LHCN-M2 (cell line): ENCODE measurements at places on chromosomes 4 and X. TPM values are rescaled to one million over a fixed set of nuclear protein-coding genes. Genes with fewer than 3 reads are reported as not detected.

GRCh38 chr4:11831739-11832138 is 403.0 kb upstream of the HS3ST1 start:
- DNase-seq, result peak; percentile 19

- no peak for DNase-seq
Observed at GRCh38 chrX:47482065-47482511, 934 bp downstream of the ZNF41 start.

- no peak for DNase-seq
Observed at GRCh38 chr4:158374318-158374717, 147.4 kb upstream of the RXFP1 start.

DNA sequence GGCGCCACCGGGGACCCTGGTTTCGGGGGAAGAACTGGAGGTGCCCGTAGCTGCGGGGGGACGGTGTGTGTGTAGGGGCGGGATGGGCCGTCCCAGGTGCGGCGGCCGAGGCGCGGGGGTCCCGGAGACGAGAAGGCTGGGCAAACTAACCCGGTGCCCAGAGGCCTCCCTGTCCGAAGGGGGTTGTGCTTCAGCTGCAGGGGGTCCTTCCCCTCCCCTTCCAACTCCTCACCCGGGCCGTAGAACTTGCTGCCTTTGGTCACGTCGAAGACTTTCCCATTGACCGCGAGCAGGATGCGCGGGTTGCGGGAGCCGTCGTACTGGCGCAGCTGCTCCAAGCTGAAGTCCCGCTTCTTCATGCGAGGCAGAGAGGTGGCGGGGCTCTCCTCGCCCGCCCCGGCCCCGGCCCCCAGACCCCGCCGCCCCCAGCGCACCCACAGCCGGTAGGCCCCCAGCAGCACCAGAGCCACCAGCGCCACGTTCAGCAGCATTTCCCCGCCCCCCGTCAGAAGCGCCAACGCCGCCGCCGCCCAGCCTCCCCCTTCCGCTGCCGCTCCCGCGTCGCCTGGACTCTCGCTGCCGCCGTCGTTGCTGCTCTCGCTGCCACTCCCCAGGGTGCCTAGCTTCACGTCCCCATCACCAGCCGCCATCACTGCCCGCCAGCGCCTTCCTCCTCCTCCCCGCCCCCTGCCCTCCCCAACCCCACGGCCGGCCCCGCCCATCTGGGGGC is at the start of gene PGRMC2:
Gene PGRMC2, minus strand, starts transcription at position 673 of the 730 bp plus-strand sequence. Its CDS starts 23 bp downstream, at position 650.
- peak; percentile 28 for DNase-seq

- DNase-seq, result no peak
Observed at GRCh38 chr4:22478426-22478825, 37.4 kb downstream of the ADGRA3 start.

DNA sequence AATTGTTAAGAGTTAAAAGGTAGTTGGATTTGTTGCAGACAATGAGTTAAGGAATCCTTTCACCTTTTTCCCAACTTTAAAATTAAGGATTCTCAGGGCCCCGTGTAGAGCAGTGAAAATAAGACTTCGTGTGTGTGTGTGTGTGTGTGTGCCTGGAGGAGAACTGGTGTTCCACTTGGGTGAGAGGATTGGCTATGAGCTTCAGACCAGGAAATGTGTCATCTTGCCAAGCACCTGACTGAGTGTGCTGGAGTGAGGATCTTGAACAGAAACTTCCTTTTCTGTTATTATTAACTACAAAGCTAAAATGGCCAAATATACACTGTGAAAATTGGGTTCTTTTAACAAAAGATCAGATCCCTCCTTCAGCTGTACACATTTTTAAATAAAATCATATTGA is 113.1 kb upstream of the VCX2 start:
- no peak for DNase-seq

DNA sequence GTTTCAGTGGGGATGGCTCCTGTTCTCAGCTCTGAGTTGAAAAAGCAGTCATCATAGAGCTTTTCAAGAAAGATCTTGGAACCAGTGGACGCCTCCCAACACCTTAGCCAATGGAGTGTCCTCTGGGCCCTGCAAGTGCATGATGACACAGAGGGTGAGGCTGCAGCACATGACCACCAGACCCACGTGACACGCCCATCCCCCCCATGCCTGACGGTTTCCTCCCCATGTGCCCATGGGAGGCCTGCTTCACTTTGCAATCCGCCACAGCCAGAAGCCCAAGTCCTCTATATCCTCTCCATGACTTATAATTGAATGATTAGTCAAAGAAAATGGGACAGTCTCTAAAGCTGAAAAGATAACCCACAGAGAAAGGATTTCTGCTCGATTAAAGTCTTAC is 187.0 kb downstream of the AFAP1 start:
- DNase-seq, result no peak

DNA sequence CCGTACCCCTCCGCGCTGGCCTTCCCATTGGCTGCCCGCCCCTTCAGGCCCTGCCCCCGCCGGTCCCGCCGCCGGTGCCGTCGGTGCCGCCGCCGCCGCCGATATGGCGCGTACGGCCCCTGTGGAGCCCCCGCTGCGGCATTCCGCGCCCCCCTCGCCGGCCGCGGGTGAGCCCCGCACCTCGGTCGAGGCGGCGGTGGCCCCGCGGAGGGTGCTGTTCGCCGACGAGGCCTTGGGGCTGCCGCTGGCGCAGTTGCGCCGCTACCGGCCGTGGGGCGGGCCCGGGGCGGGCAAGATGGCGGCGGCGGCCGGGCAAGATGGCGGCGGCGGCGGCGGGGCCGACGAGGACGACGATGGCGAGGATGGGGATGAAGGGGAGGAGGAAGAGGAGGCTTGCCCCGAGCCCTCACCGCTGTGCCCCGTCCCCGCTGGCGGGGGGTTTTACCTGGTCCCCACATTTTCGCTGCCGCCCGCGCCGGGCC is at the start of gene PPP1R3F:
Gene PPP1R3F, plus strand, starts transcription at position 27 of the 482 bp plus-strand sequence. Its CDS starts 77 bp downstream, at position 104.
- DNase-seq, result no peak

DNA sequence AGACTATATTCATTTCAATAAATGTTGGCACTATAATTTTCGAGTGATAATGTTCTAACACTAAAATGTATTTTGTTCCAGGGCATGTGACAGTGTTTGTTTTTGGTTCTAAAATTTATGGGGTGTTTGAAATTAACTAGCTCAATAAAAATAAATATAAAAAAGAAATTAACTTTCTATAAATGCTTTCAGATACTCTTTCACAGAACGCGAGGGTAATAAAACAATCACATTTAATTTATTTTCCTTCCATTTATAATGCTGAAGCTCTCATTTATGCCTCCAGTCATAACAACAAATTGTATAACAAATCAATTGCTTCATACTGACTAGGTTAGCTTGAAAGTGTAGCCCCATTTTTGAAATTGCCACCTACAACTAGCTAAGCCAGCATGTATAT is 122.4 kb upstream of the GPM6A start:
- no peak for DNase-seq

- no peak for DNase-seq
Observed at GRCh38 chr4:54229631-54230483, 764 bp downstream of the PDGFRA start.

GRCh38 chr4:148425327-148426110 is 16.7 kb downstream of the NR3C2 start:
- DNase-seq, result no peak

- DNase-seq, result peak; percentile 29
Observed at GRCh38 chr4:163556177-163556576, 61.7 kb downstream of the TMA16 start.

GRCh38 chr4:22730021-22730420 is 37.3 kb downstream of the GBA3 start:
- no peak for DNase-seq

The CPZ gene
- total RNA-seq, result 2.8 and 4.1 TPM in 2 replicates

The TMPRSS11F gene
- total RNA-seq, result not detected in 2 replicates

The GPM6B gene
- 4.4 and 14.4 TPM in 2 replicates for total RNA-seq

The TGIF2LX gene
- total RNA-seq, result not detected in 2 replicates

The RPS6KA6 gene
- 1.8 and 2.1 TPM in 2 replicates for total RNA-seq

The APLN gene
- 6.7 and 7.3 TPM in 2 replicates for total RNA-seq
